CD4-positive, alpha-beta T cell treated with Interleukin-10 for 1 hour (primary cell): ENCODE measurements at places on chromosomes 3 and 15.
A peak's percentile ranks its signal among the peaks of the same experiment; 100 is the strongest.

GRCh38 chr15:75348562-75349350, 1.9 kb downstream of the NEIL1 start:
- no peak for DNase-seq

DNA sequence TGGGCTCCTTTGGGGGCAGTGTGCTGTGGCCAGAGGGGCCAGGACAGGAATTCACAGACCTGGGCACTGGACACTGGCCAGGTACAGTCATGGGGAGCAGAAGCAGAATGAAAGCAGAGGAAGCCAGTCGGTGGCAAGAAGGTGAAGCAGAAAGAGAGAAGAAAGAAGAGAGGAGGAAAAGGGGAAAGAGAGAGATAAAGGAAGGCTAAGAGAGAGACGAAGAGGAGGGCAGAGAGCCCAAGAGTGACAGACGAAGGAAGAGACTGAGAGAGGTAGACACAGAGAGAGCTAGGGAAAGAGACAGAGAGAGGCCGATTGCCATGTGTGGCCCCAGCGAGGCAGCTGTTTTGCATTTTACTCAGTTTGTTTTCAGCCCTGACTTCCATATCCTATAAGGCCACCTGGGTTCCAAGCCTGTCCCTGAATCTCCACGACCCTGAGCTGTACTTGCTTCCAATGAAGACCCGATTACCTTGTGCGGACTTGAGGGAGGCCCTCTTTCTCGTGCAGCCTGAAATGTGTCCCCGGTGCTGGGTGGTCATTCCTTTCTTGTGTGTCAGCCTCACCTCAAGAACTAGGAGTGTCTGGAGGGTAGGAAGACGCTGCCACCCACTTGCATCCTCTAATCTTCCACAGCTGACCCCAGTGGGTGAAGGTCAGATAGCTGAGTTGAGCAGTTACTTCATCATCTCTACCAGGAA, 73.9 kb downstream of the LSM3 start:
- no peak for DNase-seq

DNA sequence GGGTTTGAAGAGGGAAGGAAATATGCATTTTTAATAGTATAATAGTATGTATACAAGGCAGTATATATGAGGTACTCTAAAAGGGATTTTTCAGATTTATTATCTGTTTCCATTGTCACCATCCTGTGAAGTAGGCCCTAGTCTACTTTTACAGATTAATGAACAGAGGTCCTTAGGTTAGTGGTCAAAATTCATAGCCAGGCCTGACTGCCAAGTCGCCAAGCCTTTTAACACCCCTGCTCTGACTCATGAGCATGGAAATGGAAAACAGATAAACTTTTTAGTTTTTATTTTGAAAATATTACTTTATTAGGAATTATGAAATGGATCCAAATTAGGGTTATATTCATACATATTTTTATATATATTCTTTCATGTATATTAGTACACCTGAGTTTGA, 146.9 kb downstream of the BBX start:
- no peak for DNase-seq

DNA sequence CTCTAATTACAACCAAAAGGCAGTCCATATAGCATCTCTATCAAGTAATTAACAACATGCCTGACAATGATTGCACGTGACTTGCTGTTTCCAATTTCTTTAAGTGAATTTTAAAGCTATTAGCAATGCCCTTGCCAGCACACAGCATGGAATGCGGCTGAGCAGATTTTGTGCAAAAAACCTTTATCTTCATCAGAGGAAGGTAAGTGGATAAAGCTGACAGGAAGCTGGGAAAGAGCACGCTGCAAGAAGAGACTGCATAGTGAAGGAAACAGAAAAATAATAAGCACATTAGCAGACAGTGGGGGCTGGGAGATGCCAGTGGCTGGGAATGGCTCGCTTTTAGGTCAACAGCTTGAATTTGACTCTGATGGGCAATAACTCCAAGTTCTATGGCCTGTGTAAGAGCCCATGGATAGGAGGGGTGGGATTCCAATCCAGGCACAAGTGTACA, 138.8 kb downstream of the PDZRN3 start:
- DNase-seq: no peak

DNA sequence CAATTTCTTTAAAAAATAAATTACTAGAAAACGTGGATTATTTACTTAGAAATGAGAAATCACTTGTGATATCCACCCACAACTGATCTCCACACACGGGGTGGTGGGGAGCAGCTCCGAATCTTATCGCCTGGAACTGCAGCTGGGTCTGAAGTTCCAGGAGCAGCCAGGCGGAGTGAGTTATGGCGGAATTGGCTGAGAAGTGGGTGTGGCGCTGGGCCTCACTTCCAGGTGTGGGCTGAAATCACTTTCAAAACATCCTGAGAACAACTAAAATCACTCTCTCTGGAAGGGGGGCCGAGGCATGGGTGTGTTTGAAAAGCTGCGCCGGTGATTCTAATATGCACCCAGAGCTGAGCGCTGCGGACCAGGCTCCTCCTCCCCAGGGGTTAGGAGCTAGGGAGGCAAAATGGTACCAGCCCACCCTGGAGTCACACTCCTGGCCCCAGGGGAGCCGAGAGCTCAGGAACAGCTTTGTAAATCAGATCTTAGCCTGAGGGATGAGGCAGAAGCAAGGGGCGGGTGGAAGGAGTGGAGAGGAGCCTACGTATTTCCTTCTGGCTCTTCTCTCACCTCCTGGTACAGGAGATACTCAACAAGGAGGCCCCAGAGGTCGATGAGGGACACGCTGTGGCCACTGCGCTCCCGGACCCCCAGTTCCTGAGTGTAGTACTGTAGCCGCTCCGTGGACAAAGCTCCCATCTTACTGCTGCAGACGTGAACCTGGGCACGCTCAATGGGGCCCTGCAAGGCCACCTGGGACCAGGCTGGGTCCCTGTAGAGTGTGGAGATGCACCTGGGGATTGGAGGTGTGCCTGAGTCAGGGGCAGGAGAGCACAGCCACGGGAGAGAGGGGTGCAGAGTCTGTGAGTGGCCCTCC, 9.6 kb downstream of the PLA2G4F start:
- no peak for DNase-seq

- DNase-seq: no peak
Measured at GRCh38 chr3:122893282-122893681, 98.4 kb downstream of the SLC49A4 start.

GRCh38 chr15:52414936-52415335, 113.7 kb downstream of the MYO5A start:
- no peak for DNase-seq

DNA sequence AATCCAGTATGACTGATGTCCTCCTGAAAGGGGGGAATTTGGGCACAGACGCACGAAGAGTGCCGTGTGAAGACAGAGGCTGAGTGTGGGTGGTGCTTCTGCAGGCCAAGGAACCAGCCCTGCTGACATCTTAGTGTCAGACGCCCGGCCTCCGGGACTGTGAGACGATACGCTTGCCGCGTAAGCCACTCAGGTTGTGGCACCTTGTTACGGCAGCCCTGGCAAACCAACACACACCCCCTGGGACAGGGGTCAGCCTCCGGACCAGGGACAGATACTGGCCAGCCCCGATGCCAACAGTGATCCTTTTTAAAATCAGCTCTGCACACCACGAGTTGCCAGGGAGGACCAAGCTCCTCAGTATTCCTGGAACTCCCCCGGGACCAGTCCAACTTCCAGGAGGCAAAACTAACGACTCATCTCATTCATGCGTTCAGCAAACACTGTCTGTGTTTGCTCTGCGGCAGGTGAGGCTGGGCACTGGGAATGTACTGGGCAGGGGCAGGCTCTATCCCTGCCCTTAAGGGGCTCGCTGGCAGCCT, 21.2 kb upstream of the PIGZ start:
- no peak for DNase-seq

- DNase-seq: peak; percentile 8
Measured at GRCh38 chr3:23760871-23761373, 44.8 kb upstream of the UBE2E1 start.

DNA sequence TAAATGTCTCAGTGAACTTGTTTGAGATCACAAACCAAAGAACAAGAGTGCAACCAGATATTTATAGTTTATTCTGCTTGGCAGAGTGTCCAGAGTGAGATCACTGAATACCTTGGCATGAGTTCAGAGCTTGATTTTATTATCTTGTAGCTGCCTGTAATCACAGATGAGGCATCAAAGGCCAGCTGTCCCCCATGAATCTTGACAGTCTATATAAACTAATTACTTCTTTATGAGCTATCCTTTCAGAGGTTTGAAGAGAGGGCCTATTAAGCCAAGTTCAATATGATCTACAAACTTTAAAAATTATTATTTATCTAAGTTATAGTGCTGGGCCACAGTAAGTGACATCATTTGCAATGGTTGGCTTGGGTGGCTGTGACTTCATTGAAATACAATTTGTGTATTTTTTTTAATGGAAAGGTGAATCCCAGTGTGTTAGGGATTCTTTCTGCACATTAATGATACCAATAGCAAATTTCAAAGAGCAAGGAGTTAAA, 251.5 kb downstream of the CLSTN2 start:
- DNase-seq: no peak

GRCh38 chr3:46981932-46982471, 2.5 kb downstream of the NBEAL2 start:
- DNase-seq: no peak

- no peak for DNase-seq
Measured at GRCh38 chr3:2363854-2364253, 265.2 kb downstream of the CNTN4 start.

DNA sequence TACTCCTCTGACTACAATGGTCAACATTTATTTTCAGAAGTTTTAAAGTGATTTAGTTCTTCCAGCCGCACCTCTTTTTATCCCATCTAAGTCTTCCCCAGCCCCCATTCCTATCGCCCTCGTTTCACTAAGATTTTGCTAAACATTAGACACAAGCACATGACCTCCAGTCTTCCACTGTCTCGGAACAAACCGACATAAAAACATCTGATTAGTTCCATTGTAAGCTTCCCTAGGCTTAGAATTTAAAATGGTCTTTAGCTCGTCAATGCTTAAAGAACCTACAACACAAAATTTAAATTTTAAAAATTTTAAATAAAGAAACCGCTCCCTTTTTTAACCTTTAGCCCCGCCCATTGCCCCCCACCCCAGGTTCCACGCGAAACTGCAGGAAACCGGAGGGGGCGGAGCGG, 284 bp upstream of the TSC22D2 start:
- DNase-seq: no peak

DNA sequence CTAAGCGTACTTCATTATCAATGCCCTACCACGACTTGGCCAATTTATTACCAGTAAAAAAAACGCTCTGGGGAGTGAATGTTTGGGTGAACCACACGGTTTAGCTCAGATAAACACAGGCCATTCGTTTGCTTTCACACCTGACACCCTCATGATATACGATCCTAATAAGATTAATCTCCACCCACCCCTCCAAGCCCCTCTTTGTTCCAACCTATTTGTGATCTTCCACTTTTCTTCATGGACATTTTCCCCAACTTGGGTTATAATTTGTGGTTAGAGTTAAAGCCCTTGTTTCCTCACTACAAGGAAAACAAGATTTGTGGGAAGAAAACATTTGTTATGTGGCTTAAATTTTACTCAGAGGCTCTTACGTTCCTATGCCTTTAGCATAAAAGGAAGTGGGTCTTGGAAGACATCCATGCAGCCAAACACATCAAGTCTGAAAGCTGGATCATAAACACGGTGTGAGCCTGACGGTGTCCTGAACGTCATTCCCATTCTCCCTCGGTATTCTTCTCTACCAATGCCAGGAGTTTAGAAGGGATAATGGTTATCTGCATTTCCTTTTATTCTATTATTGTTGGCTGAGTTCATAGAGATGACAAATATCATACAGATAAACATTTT, 518.9 kb downstream of the NR2F2 start:
- no peak for DNase-seq

DNA sequence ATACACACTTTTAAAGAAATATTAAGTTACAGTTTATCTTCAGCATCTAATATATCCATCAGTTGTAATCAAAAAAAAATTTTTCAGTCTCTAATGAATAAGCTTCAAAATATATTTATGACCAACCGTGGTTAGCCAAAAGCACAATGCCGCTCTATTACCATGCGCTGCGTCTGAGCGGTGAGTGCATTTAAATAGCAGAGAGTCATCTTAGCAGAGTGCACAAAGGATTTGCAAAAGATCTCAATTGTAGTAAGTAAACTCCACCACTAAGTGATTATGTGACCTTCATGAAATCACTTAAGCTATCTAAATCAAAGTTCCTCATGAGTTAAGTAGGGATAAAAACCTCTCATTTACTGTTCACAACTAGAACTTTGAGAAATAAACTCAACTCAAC, 4.9 kb downstream of the TP63 start:
- DNase-seq: no peak

GRCh38 chr15:33148129-33148751, 46.3 kb downstream of the FMN1 start:
- DNase-seq: peak; percentile 8

DNA sequence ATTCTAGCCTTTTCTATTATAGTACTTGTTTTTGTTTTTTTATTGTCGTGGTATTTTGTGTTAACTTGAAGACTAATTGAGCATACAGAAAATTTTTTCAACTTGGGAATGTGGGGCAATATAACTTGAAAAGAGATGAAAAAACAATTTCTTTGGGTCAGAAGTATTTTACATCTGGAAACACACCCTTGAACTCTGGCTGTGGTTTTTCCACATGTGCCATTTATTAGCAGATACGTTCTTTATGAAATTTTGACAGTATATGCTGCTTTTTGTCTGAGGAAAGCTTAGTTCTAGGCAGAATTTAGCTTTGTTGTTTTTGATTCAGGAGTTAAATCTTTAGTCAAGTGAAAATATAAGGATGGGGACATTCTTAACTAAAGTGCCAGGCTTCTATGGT, 44.7 kb downstream of the TCF12 start:
- DNase-seq: no peak

DNA sequence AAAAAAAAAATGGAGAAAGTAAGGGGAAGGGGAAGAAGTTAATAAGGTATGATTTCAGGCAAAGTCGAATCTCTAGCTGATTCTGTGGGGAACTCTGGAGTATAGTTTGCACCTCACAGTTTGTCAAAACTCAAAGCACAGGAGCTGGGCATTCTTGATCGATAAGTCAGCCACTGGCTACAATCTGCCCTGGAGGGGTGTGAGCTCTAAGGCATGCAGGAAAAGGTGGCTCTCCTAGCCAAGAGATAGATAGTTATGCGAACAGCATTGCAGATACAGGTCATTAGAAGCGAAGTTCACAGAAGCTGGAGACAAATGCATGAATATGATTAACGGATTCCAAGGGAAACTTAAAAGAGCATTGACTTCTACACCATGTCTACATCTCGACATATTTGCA, 952.6 kb downstream of the AGBL1 start:
- no peak for DNase-seq

GRCh38 chr15:67820992-67821783, 4.1 kb upstream of the SKOR1 start:
- DNase-seq: peak; percentile 31

DNA sequence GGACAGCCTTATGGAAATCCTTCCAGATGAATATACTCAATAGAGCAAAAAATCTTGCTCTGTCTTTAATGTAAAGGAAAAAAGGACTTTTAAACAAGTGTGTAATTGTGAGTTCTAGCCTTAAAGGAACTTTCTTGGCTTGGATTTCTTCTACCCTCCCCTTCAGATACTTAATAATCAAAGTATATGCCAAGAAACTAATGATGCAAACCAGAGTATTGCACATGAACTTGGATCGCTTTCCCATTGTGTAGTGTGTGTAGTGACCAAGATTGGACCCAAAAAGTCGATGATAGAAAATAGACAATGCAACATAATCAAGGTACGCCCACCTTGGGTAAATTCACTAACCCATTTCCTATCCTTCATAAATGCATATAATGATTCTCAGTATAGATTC, 123.8 kb downstream of the TIGIT start:
- no peak for DNase-seq

- DNase-seq: no peak
Measured at GRCh38 chr15:80732818-80733217, 37.7 kb downstream of the ABHD17C start.

- DNase-seq: no peak
Measured at GRCh38 chr15:88800738-88801137, 2.5 kb upstream of the ACAN start.
